ENCODE measurements at places on chromosomes 5 and 9.

- DNase-seq, result no peak
Measured at GRCh38 chr5:9054821-9055589, 490.9 kb downstream of the SEMA5A start.

GRCh38 chr5:139796061-139796806, 626 bp downstream of the PSD2 start:
- no peak for DNase-seq

DNA sequence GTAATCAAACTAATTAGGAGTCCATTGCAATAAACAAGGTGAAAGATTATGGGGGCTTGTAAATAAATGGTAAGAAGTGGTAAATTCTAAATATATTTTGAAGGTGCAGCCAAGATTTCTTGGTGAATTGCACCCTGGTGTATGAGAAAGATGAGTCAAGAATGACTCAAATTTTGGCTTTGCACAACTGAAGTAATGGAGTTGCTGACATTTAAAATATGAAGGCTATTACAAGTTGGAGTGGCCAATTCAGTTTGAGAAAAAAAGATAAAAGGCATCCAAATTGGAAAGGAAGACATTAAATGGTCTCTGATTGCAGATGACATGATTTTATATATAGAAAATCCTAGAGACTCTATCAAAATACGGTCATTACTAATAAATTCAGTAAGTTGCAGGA, 2330.6 kb downstream of the MAT2B start:
- DNase-seq, result no peak

- no peak for DNase-seq
Measured at GRCh38 chr5:169344629-169345028, 43.7 kb upstream of the SLIT3 start.

DNA sequence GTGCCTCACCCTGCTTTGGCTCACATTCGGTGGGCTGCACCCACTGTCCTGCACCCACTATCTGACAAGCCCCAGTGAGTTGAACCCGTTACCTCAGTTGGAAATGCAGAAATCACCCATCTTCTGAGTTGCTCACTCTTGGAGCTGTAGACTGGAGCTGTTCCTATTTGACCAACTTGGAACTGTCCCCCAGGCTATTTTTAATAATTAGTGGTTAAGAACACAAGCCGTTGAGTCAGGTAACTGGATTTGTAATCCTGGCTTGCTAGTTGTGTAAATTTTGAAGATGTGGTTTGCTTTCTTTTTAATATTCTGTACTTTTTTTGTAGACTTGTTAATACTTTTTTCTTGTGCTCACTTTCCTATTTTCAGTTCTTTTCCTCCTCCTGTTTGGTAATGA, 81.2 kb downstream of the CNTLN start:
- DNase-seq, result no peak

GRCh38 chr5:172353271-172353812, 69.8 kb upstream of the UBTD2 start:
- DNase-seq, result no peak

GRCh38 chr5:73119451-73120157, 771 bp upstream of the TMEM171 start:
- no peak for DNase-seq

DNA sequence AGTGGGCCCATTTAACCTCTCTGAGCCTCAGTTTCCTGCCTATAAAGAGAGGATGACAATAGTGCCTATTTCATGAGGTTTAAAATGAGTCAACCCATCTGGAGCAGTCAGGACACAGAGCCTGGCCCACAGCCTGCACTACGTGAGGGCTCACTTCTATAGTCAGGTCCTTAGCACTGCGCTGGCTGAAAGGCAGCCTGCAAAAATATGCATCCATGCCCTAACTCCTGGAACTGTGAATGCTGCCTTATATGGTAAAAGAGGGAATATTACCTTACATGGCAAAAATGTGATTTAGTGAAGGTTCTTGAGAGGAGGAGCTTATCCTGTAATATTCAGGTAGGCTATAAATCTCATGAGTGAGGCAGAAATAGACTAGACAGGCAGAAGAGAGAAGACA, 98.5 kb downstream of the GABBR2 start:
- DNase-seq, result no peak

DNA sequence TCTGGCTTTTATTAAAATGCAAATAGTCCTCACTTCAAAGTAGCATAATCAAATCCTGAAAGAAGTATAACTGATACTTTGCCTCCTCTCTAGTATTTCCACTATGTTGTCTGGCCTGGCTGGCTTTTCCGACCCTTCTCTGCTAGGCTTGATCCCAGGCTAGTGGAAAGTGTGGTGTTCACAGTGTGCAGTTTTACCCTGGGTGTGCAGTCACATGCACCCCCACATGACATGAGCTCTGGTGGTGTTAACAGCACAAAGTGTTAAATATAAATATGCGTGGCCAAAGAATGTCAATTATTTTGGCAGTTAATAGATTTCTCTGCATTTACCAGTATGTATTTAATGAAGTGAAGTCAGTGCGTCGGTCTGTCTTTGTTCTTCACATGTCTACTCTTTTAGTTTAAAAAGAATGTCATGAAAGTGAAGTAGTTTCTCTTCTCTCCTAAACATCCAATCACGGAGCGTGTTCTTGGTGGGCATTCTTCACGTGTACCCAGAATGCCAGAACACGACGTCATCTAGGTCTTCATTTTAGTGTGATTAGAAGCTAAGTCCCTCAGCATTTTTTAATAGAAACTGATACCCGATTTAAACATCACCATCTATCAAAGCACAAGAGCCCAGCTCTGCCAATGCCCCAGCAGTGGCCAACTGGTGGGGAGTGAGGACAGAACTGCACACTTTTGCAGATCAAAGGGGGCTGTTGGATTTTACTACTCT, 286.4 kb downstream of the FANCC start:
- DNase-seq, result no peak

GRCh38 chr9:110251212-110251611, 5.1 kb downstream of the TXN start:
- DNase-seq, result no peak

- DNase-seq, result no peak
Measured at GRCh38 chr5:157279605-157280239, 13.8 kb downstream of the CYFIP2 start.
